SIG-M5 (cell line): ENCODE measurements at places on chromosomes 12 and 14.

DNA sequence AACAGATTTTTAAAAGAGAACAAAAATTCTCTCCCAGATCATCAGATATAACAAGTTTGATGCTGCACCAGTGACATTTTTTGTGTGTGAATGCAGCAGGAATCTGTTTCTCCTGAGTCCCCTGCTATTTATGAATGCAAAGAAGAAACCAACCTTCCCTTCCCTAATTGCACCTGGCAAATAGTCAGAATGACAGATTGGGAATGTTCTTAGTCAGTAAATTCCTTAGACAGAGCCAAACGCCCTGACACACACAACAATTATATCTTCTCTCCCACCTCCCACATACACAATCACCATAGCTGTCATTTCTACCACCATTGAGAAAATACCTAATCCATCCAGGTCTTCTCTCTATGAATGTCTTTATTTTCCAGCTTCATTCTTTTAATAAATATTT lies 174.4 kb downstream of the ALG10B start:
- DNase-seq, result no peak

GRCh38 chr14:69749956-69750355 lies 17.0 kb upstream of the SRSF5 start:
- no peak for DNase-seq

- DNase-seq, result no peak
Observed at GRCh38 chr12:108811411-108812180, 45.8 kb downstream of the SSH1 start.

DNA sequence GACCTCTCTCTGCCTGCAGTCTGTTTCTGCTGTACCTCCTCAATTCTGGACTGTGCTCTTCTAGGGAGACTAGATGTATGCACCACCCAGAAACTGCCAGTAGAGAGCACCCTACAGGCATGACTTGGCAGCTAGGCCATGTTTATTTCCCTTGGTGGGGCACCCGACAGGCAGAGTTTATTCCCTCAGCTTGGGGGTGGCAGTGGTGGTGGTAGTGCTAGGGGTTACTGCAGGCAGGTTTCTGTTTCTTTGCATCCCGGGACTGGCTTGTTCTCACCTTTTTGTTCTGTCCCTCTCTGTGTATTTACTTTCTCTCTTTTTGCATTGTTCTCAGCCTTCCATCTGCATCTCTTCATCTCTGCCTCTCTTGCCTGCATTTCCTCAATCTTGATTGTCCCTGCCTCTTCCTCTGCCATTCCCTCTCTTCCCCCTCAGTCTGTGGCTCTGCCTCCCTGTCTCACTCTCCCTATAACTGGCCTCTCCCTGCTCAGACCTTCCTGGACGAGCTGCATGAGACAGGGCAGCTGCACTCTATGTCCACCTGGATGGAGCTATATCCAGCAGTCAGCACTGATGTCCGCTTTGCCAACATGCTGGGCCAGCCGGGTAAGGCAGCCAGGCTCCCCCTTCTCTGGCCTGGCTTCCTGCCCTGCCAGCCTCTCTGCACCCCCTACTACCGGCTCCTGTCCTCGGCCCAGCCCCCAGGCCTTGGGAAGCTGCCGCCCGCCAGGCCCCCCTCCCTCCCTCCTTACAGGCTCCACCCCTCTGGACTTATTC lies 13.8 kb downstream of the PRPF40B start:
- no peak for DNase-seq

GRCh38 chr12:40137252-40137651 lies 31.4 kb upstream of the SLC2A13 start:
- DNase-seq, result no peak

- no peak for DNase-seq
Observed at GRCh38 chr12:64895526-64895925, 71.1 kb downstream of the TBC1D30 start.

- DNase-seq, result no peak
Observed at GRCh38 chr14:61026526-61026925, 45.5 kb downstream of the SLC38A6 start.

GRCh38 chr14:94441130-94441529 lies 11.5 kb downstream of the SERPINA11 start:
- no peak for DNase-seq

DNA sequence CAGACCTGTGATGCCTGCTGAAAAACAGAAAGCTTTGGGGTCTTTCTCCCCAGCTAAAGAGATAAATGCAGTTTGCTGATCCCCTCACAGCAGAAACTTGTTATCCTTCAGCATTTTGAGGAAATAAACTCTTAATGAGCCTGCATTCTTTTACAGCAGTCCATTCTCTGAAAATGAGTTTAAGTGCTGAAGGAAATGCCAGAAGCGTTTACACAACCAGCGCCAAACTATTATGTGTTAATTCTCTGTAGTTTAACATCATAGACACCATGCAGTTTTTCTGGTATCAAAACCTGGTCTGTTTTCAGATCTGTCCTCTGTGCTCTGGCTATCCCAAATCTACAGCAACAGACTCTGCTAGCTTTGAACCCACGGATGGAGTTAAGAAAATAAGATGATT lies 291.3 kb downstream of the NPAS3 start:
- DNase-seq, result no peak

DNA sequence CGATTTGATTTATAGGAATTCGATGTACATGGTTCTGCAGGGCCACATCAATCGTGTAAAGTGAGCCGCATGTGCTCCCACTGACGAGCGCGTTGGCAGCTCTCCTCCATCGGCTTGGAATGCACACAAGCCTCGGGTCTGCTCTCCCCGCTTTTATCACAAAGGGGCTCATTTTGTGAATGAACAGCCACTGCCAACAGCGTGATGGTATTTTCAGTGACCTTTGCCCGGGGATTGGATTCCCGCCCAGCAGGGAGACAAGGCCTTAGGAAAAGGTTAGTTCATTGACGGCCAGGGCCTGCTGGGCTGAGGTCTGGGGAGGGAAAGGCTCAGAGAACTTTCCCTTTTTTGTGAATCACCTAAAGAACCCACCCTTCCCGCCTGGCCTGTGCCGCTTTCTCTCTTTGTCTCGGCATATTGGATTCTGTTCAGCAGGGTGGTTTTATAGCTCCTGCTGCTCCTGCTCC lies 232.1 kb downstream of the MSRB3 start:
- DNase-seq, result no peak

GRCh38 chr12:71321130-71321529 lies 118.5 kb upstream of the LGR5 start:
- DNase-seq, result no peak

- DNase-seq, result no peak
Observed at GRCh38 chr12:70283232-70283631, 40.0 kb downstream of the CNOT2 start.

- no peak for DNase-seq
Observed at GRCh38 chr12:89040146-89040964, 311.9 kb downstream of the DUSP6 start.

- no peak for DNase-seq
Observed at GRCh38 chr12:104049903-104050356, at the start of gene GLT8D2. Gene GLT8D2 (minus strand): TSS chr12:104050187. CDS start chr12:104019648, 30,539 bp downstream.

DNA sequence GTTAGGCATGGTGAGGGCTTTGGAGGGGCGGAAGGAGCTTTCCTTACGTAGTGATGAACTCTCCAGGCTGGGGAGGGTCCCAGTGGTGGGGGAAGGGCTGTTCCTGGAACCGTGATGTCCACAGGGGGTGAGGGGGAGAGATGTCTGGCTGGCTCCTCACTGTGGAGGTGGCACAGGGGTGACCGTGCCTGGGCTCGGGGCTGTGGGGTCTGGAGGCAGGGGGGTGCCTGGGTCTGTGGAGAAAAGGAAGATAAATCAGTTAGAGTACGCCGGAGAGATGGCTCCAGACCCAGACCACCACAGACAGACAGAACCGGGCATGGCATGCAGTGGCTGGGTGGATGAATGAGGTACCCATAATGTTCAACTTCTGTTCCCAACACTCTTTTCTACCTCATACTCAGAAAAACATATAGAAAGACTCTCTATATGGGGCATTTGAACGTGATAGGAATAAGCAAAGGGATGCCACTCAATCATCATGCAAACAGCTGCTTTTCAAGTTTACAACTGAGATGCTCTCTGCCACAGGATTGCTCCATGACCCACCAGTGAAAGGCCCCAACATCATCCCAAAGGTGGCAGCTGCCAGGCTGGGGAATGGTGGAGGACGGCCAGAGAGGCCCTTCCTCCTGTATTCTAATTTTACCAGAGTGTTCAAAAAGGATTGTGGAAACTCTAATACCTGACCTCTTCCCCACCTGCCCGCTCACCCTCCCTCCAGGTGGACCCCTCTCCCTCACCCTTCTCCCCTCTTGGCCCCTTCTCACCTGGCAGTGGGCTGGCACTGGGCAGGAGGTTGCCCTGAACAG lies 5.6 kb downstream of the MYL6 start:
- DNase-seq, result no peak
